Effector CD4-positive, alpha-beta T cell (primary cell): ENCODE measurements at places on chromosomes 1 and 21.

DNA sequence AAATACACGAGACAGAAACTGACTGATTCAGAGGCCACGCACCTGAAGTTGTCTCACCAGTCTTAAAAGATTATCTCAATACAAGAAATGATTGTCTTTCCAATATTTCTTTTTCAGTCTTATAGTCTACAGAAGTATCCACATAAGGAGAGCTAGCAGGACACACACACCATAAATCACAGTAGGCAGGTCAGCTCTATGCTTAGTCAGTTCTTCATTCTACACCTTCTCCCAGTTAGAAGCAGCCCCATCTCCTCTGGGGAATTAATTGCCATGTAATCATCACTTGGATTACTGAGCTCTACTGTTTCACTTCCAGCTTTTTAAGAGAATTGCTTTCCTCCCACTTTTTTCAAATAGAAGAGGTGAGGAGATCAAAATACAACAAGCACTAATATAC lies 59.6 kb downstream of the SMYD3 start:
- no peak for DNase-seq

DNA sequence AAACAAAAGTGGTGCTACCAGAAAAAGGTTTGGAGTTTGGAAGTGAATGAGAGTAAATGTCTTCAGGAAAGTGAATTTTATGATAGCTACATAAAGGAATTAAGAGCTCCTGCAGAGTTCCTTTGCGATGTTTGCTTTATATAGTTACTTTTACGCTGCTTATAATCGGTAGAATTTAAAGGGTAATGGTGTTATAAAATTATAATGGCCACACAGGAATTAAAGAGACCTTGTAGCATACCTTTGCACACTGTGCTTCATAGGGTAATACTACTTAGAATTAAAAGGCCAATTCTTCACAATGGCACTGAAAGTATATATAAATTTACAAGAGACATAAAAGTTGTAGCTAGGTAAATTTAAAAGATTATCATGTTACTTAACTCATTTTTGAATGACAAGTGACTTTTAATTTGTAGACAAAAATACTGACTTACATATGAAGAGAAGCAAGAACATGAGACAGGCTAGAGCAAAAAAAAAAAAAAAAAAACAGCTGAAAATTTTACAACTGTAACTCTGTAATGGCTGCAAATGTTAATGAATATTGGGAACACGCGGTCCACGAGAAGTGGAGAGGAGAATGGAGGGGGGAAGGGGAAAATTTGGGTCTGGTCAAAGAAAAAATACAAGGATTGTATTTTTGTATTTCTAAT lies 65.9 kb upstream of the LBR start:
- DNase-seq = no peak

DNA sequence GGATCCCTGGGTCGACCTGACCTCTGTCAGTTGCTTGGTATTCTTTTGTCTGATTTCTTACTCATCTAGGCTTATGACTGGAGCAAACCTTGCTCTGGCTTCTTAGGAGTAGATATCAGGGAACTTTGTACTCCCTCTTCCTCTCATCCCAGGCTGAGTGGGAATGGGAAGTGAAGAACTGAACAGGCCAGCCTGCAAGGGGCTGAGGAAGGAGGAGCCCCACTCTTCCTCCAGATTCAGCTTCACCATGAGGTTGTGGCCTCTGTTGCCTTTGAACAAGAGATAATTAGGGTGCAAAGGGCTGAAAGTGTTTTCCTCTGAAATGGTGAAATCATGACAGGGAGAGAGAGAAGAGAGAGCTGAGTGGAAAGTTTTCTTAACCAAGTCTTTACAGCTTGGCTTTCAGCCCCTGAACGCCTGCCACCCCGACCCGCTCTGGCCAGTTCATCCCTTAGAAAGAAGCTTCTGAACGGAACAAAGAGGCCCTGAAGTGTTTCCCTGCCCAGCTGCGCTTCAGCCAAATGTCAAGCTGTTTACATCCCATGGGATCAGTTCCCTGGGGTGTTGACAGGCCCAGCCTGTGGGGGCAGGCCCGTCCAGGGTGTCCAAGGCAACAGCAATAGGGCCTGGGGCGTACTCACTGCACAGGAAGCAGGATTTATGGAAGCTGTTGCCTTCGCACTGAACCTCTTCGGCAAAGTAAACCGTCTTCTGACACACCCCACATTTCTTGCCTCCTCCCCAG lies 11.2 kb downstream of the CSRP1 start:
- no peak for DNase-seq

DNA sequence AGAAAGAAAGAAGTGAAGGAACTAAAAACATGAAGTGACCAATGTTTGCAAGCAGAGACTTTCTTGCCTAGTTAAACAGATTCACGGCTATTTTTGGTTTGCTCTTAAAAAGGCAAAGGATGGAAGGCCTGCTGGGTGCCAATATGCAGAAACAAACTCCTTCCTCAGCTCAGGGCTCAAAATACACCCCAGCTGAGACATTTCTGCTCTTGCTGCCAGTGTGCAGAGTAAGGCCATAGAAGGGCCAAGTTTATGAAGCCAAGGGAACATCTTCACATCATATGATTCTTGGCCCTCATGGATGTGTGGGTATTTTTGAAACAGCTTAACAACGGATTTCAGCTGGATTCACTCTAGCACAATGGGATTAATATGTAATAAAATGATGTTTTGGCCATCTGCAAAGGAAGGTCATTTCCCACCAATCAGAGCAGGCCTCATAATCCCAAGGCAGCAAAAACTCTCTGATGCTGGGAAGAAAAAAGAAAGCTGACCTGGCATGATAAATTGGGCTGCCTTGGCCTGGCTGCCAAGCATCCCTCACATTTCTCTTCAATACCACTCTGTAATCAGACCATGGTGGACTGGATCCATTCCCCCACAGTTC lies 70.7 kb downstream of the CAPZB start:
- DNase-seq = no peak

DNA sequence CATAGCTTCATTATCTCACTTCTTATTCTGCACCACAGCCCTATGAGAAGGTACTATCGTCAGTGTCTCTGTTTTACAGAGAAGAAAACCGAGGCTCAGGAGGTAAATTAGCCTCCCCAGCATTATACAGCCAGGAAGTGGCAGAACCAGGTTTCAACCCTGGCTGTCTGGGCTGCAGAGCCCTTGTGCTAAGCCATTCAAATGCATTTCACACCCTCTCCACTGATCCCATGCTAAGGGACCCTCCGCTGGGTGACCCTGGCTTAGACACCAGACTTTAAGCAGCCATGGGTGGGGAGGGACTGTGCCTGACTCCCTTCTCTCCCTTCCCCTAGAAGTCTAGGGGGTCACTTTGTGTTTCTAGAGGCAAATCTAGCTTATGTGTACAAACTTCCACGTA lies 87.5 kb downstream of the RRAGC start:
- DNase-seq = no peak

- DNase-seq = no peak
Measured at GRCh38 chr21:19420565-19420964, 1017.0 kb upstream of the TMPRSS15 start.

DNA sequence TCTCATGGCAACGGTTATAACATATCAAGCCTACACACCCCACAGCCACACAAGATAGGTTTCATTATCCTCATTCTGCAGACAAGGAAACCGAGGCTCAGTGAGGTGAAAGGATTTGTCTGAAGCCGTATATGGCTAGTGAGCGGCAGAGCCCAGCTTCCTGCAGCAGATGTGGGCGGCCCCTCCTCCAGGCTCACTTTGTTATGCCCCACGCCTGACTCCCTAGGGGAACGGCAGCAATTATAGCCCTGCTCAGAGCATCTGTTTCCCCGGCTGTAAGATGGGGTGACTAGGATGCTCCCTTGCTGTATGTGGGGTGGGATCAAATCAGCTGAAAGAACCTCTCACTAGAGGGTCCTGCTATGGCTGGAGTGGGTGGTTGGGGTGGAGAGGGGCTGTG lies 22.1 kb downstream of the GRHL3 start:
- no peak for DNase-seq

DNA sequence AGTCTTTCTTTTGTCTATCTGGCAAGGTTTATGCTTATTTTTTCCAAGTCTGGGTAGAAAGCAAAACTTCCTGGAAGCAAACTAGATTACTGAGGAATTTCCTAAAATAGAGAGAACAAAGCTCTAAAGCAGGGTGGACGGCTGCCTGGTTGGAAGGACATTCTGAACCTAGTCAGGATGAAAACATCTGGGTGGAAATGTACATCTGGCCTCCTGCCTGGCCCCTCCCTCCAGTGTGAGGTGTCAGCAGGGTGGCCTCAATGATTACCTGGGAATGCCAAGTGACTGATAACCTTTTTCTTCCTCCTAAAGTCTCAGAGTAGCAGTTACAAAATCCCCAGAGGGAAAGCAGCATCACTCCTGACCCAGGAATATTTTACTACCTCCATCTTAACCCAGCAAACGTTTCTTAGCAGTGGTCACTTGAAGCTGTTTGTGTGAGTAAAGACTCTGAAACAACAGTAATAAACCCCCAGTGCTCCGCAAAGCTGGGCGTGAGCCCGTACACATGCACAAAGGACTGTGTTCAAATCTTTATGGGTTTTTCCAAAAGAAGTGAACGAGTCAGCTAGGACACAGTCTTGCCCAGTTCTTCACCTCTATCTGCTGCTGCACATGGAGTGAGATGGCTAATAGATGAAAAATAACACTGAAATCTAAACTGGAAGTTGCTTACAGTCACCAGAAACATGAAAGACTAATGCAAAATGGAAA lies 18.9 kb downstream of the ANGPTL7 start:
- no peak for DNase-seq

GRCh38 chr1:30051777-30052176 lies 671.6 kb downstream of the MATN1 start:
- no peak for DNase-seq

DNA sequence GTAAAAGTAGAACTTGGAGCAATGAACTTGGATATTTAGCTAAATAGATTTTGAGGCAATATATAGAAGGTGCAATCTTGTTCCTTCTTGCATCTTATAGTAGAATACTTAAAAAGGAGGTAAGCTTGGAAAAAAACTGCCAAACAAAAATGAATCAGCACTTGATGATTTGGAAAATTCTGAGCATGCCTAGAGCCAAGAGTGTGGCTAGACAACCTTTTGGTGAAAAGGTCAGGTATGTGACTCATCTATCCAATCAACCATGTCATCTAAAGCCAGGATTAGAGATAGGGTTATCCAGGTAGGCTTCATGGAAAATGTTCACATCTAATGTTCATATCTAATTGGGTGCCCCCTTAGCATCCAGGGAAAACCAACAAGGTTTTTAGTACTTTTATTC lies 515.0 kb downstream of the COL11A1 start:
- DNase-seq = no peak

DNA sequence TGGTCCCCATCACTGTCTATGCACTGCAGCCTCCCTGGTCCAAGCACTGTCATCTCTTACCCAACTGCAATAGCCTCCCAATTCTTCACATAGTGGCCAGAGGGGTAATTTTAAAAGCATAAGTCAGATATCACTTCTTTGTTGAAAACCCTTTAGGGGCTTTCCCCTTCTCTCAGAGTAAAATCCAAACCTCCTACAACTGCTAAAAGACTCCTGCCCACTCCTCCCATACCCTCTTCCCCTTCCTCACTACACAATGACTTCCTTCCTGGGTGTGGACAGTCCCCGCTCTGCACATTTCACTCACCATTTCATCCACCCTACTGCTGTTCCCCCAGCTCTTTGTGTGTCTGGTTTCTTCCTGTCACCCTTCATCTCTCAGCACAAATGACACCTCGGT lies 8.3 kb downstream of the MCOLN2 start:
- DNase-seq = no peak

GRCh38 chr1:30782361-30783255 lies 25.0 kb upstream of the LAPTM5 start:
- DNase-seq = peak; percentile 73

DNA sequence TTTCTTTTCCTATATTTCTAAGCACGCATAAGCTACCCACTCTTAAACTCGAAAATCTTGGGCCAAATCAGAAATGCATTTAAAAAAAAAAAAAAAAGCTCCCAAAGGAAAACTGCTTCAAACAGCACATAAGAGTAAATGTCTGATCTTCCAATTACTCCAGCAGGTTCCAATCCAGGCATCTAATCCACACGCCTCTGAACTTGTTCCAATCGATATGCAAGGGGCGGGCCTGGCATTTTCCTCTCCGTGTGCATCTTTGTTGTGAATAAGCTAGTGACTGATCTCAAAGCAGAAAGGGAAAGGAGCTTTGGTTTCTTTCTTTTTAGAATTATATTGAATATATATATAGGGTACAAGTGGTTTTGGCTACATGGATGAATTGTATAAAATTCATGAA lies 365.5 kb downstream of the PRDM2 start:
- DNase-seq = no peak

DNA sequence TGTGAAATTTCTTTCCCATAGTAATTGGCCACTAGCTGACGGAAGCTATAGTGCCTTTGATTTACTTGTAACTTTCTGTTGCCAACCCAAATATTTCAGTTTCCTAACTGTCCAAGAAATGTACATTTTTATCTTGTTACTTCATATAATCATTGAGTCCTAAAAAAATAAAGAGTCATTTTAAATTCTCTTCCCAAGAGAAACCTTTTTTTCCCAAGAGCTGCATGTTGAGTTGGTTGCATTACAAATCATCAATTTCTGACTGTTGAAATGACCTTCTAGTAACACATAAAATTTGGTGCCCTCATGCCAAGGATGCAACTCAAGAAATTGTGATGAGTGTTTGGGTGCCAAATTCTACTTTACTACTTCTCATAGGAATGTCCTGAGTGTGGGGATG lies 61.0 kb downstream of the HMCN1 start:
- no peak for DNase-seq

DNA sequence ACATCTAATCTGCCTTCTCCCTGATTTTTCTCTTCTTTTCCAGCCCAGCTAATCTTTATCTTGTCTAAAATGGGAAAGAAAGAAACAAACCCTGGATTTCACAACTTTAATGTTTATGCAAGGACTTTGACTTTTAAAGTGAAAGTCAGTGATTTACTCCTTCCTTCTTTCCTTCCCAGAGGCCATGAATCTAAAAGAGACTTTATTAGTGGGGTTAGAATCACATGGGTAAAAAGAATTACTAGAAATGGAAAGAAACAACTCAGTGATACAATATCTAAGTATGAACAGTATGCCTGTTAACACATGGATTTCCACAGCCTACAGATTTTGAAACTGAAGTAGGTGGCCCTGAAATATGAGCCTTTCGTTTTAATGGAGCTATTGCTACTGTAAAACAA lies 59.8 kb upstream of the KCNK2 start:
- DNase-seq = no peak

DNA sequence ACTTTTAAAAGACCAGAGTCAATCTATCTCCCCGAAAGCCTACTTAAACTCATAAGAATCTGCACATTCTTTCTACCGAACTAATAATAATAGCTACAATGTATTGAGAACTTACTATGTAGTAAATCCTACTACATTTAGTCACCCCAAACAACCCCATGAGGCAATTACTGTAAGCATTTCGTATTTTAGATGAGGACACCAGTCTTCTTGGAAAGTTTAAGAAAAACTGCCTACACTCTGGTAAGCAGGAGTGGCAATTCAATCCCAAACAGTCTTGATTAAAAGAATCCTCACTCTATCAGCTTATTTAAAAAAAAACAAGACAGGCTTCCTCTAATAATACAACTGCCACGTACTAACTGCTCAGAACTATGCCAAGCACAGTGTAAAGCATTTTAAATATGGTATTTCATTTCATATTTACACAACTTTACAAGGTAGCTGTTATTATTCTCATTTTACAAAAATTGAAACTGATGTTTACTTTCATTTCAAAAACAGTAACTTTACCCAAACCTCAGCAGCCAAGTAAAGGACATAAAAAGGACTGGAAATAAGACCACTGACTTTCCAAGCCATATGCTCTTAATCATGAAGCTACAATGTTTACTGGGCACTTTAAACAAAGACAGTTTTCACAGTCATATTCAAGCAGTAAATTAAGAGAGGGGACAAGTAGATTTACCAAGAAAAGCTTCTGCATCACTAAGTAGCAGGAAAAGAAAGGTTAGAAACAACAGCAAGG lies 13.9 kb downstream of the ARID4B start:
- DNase-seq = no peak
